ENCODE measurements at places on chromosomes 2 and 18.

GRCh38 chr2:216934151-216934550 is 74.3 kb upstream of the TNP1 start:
- no peak for DNase-seq

GRCh38 chr2:74198023-74198460 is 373 bp upstream of the MTHFD2 start:
- DNase-seq: no peak

GRCh38 chr2:226934546-226935201 is 98.8 kb downstream of the RHBDD1 start:
- no peak for DNase-seq

- no peak for DNase-seq
Observed at GRCh38 chr2:121388371-121388770, 103.4 kb upstream of the TFCP2L1 start.

- no peak for DNase-seq
Observed at GRCh38 chr2:98818164-98818563, 87.2 kb upstream of the MGAT4A start.

DNA sequence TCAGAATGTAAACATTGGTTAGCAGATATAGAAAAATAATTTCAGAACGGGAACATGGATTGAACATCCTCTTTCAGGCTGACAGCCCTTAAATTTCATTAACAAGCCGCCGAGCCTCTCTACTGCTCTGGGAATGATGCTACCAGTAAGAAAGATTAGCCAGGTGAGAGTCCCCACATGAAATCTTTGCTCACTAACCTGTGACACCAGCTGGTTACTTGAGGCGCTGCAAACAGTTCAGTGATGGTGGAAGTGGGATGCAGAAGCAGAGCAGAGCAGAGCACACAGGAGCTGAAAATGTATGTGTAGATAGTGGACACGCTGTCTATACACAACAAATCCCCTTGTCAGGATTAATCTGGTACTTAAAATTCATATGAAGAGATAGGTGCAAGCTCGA is 721.1 kb downstream of the DPP10 start:
- no peak for DNase-seq

DNA sequence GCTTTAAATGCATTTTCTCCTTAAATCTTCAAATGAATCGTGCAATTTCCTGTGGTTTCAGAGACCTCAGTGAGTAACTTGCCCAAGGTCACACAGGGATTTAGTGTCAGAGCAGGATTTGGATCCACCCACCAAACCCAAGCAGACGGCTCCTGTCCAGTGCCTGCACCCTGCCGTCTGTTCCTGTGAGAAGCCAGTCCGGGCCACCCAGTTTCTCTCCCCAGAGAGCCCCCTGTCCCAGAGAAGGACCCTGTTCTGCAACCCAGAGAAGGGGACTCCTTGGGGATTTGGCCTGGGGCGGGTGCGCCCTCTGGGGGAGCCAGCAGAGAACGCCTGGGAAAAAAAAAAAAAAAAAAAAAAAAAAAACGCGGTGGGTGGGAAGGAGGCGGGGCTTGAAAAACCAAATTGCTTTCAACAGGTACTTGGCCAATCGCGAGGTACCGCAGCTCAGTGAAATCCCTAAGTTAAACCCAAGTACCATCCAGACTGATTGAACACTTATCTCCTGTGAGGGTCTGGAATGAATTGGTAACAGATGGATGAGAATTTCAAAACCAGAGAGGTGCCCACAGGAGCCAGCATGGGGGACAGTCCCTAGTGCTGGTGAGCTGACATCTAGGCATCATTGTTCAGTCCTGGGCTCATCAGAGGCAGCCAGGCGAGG is 30.9 kb upstream of the REEP1 start:
- DNase-seq: peak; percentile 57

DNA sequence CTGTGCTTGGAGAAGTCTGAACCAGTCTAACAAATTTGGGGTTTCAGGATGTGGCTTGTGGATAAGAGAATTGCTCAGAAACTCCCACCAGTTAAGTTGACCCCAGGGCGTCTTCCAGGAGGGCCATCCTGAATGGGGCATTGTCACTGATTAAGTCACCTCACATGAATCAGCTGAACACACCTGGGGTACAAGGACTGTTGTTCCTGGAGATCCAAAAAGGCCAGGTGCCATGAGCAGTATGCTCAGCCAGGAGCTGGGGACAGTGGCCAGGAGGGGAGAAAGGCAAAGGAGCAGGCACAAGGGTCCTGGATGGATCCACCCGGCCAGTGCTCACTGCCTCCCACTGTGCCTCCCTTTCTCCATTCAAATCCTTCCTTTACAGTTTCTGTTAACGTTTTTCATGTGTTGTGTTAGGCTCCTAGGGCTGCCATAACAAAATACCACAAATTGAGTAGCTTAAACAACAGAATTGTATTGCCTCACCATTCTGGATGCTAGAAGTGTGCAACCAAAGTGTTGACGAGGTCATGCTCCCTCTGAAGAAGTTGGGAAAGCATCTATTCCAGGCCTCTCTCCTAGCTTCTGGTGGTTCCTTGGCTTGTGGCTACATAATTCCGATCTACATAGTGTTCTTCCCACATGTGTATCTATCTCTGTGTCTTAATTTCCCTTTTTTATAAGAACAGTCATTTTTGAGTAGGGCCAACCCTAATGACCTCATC is 33.4 kb downstream of the TRABD2A start:
- DNase-seq: no peak

DNA sequence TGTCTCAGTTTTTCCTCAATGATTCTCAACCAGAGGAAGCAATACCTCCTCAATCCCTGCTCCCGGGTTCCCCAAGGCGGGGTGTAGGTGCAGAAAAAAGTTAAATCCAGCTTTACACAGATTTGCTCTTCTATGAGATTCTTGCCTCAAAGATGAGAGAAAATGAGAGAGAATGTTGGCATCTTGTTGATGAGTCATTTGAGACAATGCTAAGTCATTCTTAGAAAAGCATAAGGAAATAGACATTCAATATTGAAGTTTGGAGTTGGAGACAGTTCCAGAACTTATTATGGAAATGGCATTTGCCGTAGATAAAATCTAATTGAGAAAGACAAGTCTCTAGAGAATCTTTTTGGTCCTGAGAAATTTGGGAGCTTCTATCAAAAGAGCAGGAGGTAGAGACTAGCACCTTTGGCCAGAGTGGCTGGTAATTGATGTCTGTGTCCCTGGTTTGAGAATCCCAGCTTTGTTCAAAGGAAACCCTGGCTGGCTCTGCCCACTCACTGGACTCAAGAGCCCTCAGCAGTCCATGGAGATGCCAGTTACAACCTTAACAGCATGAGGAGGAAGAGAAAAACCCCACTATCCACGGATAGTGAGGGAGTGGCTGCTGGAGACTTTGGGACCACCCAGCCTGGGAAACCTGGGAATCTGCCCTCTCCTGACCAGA is 181.2 kb downstream of the FAM124B start:
- DNase-seq: no peak

- no peak for DNase-seq
Observed at GRCh38 chr2:60992985-60993392, 24.5 kb upstream of the PEX13 start.

DNA sequence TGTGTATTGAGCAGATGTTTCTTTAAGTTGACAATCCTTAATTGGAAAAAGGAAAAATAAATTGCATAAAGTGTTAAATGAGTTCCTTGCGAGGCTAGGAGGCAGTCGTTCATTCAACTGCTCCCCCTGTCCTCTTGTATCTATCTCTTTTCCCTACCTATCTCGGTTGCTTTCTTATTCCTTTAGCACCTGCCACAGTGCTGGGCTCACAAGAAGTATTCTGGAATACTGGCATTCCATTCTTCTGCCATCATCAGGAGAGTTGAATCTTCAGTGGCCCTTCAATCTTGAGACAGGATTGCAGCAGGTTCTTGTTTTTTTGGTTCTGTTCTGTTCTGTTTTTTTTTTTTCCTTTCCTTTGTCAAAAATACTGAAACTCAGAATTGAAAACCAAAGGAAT is 143.1 kb upstream of the AQP4 start:
- DNase-seq: no peak

GRCh38 chr2:146873646-146874259 is 971.1 kb upstream of the ACVR2A start:
- DNase-seq: no peak

- no peak for DNase-seq
Observed at GRCh38 chr18:45850021-45850420, 24.5 kb downstream of the SIGLEC15 start.

GRCh38 chr2:190190507-190191162 is 128.1 kb upstream of the MSTN start:
- DNase-seq: no peak

GRCh38 chr2:216283038-216283900 is 89.0 kb downstream of the MARCHF4 start:
- DNase-seq: peak; percentile 52

DNA sequence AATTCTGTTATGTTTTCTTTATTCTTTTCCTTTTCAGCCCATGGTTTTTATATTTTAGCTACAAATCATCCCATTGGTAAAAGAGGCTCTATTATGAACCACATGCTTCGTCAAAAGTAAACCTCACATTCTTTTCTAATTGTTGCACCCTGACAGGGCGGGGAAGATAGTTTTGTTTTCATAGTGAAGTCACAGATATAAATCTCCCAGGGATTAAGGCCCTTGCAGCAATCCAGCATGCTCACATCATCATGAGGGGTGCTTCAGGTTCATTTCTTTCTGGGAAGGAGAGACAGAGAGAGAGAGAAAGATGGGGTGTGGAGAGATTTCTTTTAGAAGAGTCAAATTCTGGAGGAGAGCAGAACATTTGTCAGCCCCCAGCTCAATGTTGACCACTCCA is 124.5 kb upstream of the CDC42EP3 start:
- no peak for DNase-seq

- DNase-seq: no peak
Observed at GRCh38 chr18:23173912-23174311, 38.6 kb downstream of the CABLES1 start.

- no peak for DNase-seq
Observed at GRCh38 chr18:12645254-12645653, 12.7 kb downstream of the SPIRE1 start.

DNA sequence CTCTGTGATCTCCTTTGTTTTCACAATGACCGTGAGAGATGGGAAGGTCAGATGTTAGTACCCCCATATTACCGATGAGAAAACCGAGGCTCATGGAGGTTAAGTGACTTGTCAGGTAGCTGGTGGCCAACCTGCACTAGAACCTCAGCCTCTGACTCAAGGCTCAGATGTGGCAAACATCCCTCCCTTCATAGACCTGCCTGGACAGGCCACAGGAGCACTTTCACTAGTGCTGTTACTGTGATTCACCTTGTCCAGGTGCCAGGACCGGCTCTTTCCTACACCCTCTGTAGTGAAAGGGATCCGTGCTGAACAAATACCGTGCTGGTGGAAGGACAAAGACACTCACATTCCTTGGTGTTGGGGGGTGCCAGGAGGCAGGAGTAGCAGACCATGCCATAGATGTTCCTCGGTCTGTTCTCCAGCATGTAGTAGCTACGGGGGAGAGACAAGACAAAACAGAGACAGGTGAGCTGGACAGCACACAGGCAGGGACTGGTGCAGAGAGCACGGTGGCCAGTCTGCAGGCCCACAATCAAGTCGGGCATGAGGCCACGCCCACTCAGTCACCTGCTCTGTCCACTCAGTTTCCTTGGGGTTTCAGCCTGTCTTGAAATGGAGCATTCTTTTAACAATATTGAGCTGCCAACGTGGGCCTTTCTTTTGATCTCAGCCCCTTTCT is 65.9 kb downstream of the EDAR start:
- no peak for DNase-seq

DNA sequence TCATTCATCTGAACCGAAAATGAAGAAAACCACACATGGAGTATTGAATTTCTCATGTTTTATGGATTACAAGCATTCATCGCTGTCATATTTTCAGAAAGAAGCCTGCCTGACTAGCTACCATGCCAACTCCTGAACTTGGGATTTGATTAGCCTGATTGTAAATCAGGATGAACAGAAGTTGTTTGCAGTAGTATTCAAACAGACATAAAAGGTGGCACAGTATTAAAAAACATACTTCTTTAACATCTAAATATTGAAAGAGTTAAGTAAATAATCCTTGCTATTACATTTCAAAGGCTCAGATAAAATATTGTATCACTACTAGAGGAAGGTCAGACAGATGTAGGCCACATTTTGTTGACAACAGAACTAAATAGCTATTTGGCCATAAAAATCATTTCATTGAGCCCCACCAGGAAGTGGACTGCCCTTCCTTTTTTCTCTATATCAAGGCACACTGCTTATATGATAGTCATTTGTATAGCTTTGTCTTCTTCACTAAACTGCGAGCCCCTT is 21.6 kb downstream of the SLC38A11 start:
- no peak for DNase-seq

DNA sequence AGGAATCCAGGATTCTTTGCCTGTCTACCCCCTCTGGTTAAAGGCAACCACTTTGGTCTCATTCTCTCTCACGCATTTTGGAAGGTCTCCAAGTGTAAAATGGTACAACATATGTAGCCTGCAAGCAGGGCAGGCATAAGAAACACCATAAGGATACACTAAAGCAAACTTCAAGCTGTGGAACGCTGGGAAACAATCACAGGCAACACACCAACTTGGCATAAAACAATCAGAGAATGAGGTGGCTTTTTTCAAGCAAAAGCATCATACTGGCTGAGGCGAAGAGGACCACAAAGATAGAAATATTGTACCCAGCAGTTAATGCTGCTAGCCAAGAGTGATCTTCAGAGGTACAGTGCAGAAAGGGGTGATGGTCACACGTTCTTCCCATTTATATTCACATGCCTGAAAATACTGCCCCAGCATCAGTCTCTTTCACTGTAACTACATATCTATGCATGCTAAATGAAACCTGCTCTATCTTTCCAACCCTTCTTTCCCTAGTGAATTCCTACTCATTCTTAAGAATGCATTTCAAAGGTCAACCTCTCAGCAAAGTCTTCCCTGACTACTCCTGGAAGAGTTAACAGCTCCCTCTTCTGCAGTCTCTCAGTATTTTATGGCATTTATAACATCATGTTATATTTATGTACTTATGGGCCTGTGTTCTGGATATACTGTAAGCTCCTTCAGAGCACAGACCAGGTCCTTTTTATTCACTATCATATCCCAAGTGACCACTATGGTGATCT is 71.9 kb upstream of the GALNT5 start:
- DNase-seq: no peak

GRCh38 chr2:231357048-231357447 is 38.5 kb upstream of the B3GNT7 start:
- no peak for DNase-seq

DNA sequence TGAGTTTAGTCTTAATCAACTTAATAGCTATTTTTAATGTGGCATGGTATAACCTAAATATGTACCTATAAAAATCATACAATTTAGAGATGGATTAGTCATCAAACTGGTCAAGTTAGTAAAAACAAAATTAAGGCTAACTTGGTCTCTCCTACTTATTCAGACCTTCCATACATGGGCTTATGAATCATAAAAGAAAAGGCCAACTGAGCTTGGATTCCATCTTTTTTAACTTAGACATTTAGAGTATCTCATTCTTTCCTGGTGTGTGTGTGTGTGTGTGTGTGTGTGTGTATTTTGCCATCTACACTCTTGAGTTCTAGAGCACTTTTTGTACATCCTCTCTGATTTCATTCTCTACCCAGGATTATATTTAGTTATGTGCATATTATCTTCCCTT is 637.5 kb downstream of the PLCL1 start:
- no peak for DNase-seq
